ENCODE measurements at places on chromosomes 5 and 9.

DNA sequence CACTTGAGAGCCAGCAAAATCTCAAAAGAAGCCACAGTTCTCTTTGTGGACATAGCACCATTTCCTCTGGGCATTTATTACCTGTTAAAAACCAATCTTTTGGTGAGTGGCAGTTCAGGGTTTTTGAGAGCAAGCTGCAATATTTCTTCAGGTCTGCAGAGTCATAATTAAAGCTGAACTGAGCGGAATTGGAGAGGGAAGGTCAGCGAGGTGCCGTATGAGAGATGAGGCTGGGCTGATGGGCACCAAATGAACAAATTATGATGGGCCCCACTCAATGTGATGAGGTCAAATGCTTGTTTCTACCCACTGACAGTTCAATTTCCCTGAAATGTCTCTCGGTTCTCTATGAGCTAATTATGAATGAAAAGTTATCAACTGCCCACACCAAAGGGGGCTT lies 231.9 kb downstream of the AP3B1 start:
- no peak for DNase-seq

GRCh38 chr5:119951330-119951934 lies 322.1 kb downstream of the FAM170A start:
- no peak for DNase-seq

DNA sequence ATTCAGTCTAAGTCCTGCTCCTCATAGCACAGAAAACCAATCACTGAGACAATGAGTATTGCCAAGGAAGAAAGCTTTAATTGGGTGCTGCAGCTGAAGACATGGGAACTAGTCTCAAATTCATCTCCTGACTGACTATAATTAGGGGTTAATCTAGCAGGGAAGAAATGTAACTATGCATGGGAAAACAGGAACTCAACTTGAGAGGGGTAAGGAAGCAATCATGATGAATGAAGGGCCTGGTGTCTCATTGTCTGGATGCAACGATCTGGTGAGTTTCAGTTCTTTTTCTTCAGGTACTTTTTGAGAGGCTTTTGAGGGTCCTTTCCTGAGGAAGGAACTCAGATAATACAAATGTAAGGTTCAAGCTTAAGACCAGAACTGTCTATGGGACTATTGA lies 24.0 kb upstream of the OCLN start:
- DNase-seq = no peak

DNA sequence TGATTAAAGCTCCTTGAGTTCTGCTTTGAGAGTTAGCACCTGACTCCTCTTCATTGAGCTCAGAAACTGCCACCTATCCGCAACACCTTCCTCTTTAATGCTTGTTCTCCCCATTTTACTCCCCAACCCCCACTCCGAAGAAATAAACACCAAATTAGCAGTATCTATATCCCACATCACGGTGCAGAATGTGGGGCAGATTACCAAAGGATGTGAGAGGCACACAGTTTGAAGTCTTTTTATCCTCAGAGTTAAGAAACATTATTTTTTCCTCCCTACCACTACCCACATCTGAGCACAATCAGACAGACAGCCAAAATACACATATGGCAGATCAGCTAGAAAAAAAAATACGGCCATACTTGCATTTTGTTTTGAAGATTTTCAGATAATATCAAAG lies 26.1 kb upstream of the IL7R start:
- no peak for DNase-seq

- DNase-seq = no peak
These were observed 6.9 kb downstream of the TNFSF15 start for GRCh38 chr9:114798780-114799427.

- DNase-seq = no peak
These were observed 396.7 kb downstream of the KCTD16 start for GRCh38 chr5:144567421-144567780.

DNA sequence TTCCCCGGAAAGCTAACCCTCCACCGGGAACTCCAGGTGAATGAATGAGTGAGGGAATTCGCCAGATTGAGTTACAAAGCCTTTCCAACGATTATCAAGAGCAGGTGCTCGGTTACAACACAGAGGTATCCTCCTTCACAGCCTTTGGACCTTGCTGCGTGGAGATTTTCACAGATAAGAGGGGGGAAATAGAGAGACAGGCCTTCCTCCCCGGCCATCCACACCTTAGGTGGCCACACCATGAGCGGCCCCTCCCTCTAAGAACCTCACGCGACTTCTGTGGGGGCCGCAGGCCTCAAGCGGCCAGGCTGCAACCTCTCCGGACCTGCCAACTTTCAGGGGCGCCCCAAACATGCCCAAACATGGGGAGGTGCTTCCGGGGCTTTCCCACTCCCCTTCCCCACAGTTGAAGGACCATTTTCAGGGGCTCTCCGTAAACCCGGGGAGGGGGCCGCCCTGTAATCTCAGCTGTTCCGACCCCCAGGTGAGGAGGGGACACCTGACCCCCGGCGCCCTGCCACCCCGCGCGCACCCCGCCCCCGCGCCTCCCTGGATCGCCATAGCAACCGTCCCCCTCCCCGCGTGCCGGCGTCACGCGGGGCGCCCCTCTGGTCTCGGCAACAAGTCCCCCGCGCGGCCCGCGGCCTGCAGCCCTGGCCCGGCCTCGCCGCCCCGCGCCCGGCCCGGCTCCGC lies 603 bp downstream of the DENND1A start:
- no peak for DNase-seq

DNA sequence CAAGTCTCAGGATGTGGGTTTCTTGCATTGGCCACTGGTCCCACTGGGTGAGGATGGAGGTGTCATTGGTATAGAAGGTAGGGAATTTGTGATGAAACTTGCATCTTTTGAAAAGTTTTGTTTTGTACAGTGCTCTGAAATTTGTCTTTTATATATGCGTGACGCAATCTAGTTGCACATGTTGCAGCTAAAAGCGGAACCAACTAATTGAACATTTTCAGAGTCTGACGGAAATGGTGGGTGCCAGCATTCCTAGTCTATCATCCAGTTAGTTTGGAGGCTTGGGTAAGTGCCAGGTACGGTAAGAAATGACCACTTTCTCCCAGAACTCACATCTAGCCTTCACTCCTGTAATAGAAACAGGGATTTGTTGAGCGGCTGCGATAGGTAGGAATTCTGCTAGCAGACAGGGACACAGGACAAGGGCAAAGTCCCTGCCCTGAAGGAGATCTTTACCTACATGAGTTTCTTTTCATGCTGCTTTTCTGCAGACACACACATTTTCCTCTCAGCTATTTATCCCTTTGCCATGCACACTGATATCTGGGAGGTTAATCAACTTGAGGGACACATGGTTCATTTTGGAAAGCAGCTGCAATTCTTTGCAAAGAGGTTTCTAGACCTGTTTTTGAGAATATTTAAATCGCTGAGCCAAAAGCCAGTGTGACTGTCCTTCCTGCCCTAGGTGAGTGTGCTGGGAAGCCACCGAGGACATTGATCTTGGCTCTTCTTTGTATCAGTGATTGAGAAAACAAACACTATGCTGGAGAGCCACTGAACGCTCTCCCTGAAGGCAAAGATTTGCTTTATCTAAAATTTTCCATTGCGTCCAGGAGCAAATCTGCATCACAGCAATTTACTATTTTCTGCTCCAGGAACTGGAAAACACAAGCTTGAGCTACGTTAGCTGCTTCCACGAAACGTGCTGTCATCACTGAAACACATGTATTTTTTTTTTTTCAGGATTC lies 89.7 kb downstream of the DAP start:
- peak; percentile 15 for DNase-seq

DNA sequence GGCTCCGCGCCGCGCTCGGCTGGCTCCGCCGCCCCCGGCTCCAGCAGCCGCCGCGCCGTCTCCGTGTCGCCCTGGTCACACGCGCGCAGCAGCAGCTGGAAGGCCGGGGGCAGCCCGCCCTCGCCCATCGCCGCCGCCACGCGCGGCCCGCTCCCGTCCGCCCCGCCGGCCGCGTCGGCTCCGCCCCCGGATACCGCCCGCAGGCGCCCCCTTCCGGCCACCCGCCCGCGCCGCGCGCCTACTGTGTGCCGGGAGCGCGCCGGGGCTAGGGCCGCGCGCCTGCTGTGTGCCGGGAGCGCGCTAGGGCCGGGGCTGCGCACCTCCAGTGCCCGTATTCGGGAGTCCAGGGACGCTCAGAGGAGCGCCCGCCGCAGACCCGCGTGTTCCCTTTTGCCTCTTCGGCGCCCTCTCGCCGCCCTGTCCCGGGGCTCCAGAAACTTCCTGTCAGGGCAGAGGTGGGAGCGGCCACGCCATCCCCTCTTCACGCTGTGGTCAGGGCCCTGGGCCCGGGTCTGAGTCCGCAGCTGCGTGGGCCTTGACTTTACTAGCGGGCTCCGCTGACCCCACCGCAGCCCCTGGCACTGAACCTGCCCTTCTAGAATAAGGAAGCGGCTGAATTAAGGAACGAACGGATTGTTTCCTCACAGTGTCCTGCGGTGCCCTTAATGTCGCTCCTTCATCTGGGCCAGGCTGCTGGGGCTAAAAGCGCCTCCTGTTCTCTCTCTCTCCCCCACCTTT lies at the start of gene ANKS6:
ANKS6 (minus strand) TSS at position 192 of the 738 bp plus-strand sequence; CDS start at position 128, 64 bp downstream.
- DNase-seq = no peak

DNA sequence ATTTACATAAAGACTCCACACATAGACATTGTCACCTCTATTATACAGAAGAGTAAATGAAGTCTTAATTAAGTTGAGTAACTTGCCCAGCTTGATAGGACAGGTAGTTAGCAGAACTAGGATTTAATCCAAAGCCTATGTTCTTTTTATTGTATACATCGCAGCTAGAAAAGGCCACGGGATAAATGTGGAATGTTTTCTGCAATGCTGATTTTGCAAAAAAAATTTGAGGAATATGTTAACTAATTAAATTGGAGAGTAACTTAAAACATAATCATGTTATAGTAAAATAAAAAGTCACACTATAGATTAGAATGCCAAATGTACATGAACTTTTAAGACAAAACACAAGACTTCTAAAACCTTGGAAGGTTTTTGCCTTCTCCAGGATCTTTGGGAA lies 41.1 kb downstream of the POLK start:
- no peak for DNase-seq

DNA sequence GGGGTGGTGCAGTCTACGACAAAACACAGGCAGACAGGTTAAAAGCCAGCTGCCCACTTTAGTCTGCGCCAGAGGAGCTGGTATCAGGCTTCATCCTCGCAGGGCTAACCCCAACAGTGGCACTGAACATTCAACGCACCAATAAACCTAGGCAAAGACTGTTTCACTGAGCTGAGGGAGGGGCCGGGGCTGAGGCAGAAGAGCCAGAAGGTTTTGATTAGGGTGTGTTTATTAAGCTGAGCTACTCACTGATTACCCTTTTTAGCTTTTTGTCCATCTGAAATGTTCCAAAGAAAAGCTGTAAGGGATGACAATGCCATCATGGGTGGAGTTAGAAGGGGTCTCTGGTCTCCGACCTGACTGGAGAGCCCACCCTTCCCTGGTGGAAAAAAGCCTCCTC lies 1.4 kb downstream of the ZMYND19 start:
- DNase-seq = no peak

- no peak for DNase-seq
These were observed 14.4 kb downstream of the CPLX2 start for GRCh38 chr5:175885813-175886212.

DNA sequence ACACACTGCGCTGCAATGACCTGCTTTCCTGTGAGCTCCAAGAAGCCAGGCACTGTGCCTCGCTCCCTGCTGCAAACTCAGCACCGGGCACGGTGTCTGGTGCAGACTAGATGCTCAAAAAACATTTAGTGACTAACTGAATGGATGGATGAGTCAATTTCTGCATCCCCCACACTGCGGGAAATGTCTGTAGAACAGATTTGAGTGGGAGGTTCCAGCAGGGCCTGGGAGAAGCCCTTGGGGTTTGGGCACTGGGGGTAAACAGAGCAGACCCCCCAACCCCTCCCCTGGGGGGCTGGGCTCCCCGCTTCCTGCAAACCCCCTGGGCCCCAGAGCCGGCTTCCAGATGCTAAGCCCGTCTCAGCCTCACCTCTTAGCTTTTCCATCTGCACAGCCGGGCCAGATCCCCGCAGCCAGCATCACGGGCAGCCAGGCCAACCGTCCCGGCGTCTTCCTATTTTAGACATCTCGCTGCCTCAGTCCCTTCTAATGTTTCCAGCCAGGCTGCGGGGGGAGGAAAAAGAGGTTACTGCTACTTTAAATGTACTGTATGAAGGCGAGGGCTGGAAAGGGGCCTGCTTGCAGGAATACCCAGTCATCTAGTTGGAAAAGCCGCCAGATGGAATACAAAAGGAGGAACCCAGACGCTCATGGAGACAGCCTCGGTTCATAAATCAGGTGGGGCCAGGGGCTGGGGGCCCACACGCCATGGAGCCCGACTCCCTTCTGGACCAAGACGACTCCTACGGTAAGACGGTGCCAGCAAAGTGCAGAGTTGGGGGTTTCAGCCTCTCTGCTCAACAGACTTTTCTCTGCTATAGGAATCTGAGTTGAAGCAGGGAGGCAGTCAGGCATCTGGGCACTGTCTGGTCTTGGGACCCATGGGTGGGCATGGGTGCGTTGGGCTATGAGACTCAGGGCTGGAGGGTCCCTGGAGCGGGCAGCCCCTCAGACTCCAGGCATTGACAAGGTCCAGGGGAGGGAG lies 67.1 kb upstream of the GGTA1 start:
- no peak for DNase-seq

DNA sequence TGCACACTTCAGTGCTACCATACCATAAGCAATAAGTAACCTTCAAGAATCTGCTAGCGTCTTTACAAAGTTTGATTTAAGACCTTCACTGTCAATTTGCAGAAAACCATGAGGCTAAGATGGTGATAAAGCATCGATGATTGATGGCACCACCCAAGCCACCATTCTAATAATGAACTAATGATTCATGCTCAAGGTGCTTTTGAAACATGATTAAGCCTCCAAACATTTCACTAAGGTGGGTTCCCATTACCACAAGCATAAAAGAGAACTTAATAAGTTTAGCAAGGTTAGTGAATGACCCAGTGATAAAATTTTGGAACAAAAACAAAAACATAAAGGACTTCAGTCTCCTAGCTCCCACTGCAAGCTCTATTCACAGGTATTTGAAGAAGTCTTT lies 214.7 kb downstream of the FBXL17 start:
- DNase-seq = no peak

GRCh38 chr5:176133877-176134276 lies 104.3 kb upstream of the SIMC1 start:
- DNase-seq = no peak

- no peak for DNase-seq
These were observed 1.6 kb downstream of the RFESD start for GRCh38 chr5:95647886-95648860.

- DNase-seq = no peak
These were observed 4.6 kb downstream of the VCAN start for GRCh38 chr5:83475935-83476814.

DNA sequence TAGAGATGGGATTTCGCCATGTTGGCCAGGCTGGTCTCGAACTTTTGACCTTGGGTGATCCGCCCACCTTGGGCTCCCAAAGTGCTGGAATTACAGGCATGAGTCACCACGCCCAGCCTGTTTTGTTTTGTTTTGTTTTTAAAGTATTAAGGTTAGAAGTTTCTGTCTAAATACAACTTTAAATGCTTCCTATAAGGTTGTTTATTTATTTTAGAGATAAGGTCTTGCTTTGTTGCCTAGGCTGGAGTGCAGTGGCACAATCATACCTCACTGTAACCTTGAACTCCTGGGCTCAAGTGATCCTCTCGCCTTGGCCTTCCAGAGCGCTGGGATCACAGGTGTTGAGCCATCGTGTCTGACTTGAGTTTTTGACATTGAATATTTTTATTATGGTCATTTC lies 11.4 kb downstream of the MRRF start:
- DNase-seq = no peak
